ENCODE measurements at places on chromosomes 4 and X.

DNA sequence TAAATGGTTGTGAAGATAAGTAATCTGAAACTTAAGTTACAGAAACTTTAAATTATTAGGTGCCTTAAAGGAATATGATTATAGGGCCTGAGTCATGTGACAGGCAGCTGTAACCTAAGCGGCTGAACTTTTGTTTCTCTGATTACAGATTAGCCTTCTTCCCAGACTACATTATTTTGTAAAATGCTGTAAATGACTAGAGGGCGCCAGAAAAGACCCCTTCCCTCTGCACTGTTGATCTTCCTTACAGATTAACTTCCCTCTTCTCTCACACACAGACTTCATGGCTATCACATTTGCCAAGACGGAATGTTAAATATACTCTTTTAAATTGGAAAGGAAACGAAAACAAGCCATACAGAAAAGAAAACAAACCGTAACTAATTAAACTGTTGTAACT lies 96.6 kb downstream of the EVC2 start:
- DNase-seq: no peak

DNA sequence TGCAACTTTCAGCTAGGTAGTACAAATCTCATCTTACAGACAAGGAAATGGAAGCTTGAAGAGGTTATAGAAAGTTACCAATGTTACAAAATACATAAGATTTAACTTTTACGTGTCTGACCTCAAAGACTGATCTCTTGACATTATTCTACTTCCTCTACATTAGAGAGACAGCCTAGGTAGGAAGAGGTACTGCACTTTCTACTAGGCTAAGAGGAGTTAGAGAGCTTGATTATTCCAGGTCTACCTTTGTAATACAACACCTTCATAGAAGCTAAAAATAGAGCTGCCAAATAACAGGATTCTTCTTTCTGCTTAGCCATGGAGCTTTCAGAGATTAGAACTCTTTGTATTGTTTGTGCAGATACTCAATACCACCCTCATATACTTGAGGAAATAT lies 147.6 kb upstream of the NPY2R start:
- no peak for DNase-seq

GRCh38 chr4:26086621-26087441 lies 172.8 kb downstream of the SMIM20 start:
- no peak for DNase-seq

- DNase-seq: no peak
Measured at GRCh38 chr4:156957556-156957955, 14.0 kb downstream of the PDGFC start.

DNA sequence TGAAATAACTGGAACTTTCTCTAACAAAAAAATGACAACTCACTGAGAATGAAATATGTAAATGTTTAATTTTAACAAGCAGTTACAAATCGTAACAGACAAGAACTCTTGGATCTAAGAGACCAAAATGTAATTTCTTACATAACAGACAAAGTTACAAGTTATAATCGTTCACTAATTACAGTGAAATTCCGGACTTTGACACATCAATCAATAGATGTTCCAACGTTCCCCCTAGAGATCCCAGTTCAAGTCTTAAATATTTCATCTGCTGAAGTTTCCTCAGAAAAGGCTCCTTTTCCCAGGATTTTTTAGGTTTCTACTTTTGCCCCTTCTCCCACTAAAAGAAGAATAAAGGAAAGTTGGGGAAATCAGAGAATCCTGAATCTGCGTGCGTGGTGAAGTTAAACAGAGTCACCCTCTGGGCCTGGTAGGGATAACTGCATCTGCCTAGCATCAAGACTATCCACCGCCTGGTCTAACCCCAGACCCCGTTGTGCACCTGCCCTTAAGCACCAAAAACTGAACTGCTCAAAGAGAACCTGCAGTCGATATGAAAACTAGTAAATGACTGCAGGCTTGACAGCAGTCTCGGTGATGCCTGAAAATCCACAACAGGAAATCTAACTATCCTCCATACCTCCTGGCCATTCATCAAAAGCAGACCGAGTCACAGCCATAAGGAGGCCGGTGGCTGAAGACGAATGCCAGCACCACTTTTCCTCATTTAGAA lies 2.3 kb downstream of the IRF2 start:
- DNase-seq: peak; percentile 64

GRCh38 chrX:136823175-136823574 lies 42.4 kb upstream of the ARHGEF6 start:
- DNase-seq: no peak

- DNase-seq: no peak
Measured at GRCh38 chr4:6463311-6464289, 8.8 kb downstream of the PPP2R2C start.

DNA sequence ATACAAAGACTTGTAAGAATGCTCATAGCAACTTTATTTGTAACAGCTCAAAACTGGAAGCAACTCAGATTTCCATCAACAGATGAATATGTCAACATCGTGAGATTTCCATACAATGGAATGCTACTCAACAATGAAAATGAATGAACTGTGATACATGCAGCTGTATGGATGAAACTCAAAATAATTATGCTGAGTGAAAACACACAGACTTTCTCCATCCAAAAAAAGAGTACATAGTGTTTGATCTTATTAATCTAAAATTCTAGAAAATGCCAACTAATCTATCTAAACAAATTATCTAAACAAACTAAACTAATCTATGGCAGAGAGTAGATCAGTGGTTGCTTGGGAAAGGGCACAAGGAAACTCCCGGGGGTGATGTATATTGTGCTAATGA lies 42.7 kb downstream of the PPP1R2C start:
- DNase-seq: no peak

DNA sequence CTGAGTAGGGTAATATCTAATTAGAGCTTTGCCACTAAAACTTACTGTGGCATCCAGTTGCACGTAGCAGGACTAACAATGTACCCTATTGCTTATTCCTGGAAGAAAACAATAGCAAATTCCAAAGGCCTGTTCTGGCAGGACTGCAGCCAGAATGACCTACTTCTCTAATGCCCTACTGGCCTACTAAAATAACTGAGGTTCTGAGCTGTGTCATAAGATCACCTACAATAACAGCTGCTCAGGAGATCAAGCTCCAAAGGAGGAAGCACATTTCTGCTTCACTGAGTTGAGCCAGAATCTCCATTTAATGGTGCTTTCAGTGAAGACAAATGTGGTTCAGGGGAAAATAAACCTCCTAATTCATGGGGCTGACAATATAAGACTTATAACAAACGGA lies 42.2 kb upstream of the CXCL8 start:
- DNase-seq: no peak

GRCh38 chrX:139224953-139225665 lies 305.4 kb upstream of the F9 start:
- DNase-seq: no peak

GRCh38 chrX:40496728-40497127 lies 84.0 kb upstream of the ATP6AP2 start:
- no peak for DNase-seq

GRCh38 chr4:154502111-154502510 lies 10.5 kb upstream of the DCHS2 start:
- DNase-seq: no peak

GRCh38 chrX:107704181-107704580 lies 71.4 kb downstream of the TSC22D3 start:
- DNase-seq: no peak

DNA sequence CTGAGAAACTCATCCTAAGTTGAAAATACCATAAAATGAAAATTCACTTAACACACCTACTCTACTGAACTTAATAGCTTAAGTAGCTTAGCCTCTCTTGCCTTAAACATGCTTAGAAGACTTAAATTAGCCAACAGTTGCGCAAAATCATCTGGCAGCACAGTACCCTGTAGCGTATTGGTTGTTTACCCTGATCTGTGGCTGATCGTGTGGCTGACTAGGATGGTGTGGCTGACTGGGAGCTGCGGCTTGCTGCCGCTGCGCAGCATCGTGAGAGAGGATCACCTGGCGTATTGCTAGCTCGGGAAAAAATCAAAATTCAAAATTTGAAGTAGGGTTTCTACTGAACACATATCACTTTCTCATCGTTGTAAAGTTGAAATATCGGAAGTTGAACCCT lies 6.3 kb downstream of the RUFY3 start:
- DNase-seq: no peak

DNA sequence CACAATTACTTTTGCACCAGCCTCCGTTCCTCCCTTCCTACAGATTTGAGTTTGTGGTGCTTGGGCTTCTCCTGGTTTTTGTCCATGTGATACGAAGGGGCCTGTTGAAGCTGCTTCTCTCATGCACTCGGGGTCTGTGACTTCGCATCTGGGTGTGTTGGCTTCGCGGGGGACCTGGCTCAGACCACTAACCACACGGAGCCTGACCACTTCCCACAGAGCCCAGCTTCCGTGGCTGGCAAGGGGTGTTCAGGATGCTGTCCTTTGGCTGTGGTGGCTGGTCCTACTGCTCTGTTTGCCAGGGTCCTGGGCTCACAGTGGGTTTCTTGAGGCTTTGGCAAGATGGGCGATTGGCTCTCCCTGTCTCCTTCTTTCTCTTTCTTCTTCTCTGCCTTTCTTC lies 19.8 kb upstream of the XG start:
- DNase-seq: no peak

- no peak for DNase-seq
Measured at GRCh38 chrX:68842781-68843581, 14.2 kb downstream of the EFNB1 start.

DNA sequence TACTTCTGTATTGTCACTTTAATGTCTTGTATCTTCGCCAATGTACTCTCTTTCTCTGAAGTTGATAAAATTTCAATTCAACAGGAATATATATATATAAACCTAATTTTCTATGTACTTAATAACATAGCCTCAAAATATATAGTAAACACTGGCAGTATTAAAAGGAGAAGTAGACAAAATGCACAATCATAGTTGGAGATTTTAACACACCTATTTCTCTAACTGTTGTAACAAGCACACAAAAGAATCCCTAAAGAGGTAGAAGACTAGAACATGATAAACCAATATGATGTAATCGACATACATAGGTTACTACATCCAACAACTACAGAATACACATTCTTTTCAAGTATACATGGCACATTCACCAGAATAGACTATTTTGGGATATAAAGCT lies 65.5 kb downstream of the ZNF81 start:
- DNase-seq: no peak

GRCh38 chr4:6179362-6179761 lies 21.0 kb downstream of the JAKMIP1 start:
- no peak for DNase-seq

DNA sequence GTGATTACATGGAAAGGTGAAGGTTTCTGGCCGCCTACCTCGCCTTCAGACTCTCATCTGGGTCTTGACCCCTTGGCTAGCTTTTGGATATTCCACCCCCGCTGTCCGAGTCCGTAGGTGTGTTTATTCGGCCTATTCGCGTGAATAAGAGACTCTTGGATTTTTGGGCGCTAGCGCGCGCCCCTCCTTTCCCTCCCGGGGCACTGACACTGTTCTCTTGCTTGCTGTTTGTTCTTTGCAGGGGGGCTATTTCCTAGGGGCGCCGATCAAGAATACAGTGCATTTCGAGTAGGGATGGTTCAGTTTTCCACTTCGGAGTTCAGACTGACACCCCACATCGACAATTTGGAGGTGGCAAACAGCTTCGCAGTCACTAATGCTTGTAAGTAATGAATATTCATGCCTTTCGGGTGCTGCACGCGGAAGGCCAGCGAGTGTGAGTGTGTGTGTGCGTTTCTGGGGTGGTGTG lies 932 bp downstream of the GRIA2 start:
- no peak for DNase-seq
